ENCODE measurements at places on chromosomes 1 and 21.
A peak's percentile ranks its signal among the peaks of the same experiment; 100 is the strongest.

DNA sequence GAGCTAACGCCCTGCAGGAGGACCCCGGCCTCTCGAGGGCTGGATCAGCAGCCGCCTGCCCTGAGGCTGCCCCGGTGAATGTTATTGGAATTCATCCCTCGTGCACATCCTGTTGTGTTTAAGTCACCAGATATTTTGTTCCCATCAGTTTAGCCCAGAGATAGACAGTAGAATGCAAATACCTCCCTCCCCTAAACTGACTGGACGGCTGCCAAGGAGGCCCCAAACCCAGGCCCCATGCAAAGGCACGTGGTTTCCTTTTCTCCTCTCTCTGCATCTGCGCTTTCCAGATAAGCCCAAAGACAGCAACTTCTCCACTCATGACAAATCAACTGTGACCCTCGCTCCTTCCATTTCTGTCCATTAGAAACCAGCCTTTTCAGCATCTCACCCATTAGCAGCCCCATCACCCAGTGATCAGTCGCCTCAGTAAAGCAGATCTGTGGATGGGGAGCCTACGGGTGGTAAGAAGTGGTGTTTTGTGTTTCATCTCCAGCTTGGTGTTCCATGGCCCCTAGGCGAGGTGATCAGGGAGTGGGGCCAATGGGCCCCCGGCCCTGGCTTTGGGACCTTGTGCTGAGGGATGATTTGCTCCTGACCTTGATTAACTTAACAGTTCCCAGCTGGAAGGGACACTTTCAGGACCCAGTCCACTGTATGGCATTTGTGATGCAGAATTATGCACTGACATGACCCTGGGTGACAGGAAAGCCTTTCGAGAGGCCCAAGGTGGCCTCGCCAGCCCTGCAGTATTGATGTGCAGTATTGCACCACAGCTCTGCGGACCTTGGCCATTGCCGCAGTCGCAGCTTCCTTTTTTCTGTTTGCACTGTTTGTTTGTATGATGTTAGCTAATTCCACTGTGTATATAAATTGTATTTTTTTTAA, 5.2 kb downstream of the NPPA start:
- peak; percentile 51 for DNase-seq

GRCh38 chr1:73782901-73783300, 415.1 kb downstream of the LRRIQ3 start:
- no peak for DNase-seq

- DNase-seq = no peak
Measured at GRCh38 chr1:923991-924655, 400 bp downstream of the SAMD11 start.

DNA sequence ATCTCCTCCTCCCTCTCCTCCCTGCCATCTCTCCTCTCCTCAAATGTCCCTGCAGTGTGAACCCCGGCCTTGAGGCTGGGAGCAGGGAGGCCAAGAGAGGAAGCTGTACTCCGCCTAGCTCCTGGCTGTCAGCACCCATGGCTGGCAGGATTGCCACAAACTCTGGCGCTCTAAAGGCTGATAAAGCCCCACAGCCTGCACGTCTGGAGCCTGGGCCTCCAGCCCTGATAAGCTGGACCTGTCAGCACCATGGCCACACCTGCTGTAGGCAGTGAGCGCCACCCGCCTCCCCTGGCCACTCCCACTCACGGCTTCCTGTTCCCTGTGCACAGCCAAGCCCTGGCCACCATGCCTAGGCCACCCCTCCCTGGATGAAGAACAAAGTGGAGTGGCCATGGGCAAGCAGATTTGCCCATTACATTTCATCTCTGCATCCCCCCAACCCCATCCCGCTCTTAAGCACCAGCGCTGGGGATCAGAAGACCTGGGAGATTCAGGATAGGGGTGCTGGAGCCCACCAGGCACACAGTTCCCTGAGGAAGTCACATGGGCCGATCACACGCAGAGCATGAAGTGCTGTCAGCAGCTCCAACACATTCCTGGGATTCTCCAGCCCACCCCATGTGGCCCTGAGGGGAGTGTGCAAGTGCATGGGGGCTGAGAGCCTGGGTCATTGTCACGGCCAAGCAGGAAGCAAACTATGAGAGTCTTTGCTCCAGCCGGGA, 24.2 kb upstream of the NPPB start:
- DNase-seq = peak; percentile 93

DNA sequence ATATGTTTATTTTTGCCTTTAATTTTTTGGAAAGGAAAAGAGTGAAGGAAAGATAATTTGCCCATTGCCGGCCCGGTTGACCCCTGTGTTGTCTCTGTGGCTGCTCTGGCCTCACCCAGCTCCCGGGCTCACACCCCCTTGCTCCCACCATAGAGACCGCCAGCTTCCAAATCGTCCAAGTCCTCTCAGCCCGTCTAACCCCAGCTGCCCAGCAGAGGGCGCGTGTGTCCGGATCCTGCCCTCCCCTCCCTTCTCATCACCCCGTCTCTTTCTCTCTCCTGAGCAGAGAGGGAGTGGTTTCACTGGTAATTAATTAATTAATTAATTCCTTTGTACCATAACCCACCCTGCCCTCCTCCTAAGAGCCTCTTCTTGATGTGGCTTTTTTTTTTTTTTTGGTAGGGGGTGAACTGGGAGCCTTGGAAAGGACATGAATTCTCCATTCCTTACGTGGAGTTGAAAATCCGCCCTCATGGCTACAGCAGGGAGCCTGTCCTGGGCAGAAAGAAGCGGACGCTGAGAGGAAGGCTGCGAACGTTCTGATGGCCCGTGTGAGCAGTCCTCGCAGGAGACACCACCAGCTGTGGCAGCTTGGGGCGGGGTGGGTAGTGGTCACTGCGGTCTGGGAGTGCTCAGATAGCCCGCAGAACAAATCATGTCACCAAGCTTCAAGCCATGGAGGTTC, 45.9 kb downstream of the KIAA0040 start:
- peak; percentile 83 for DNase-seq

- DNase-seq = no peak
Measured at GRCh38 chr1:29410476-29410875, 174.2 kb downstream of the PTPRU start.

- no peak for DNase-seq
Measured at GRCh38 chr1:219085082-219085481, 88.6 kb upstream of the LYPLAL1 start.

DNA sequence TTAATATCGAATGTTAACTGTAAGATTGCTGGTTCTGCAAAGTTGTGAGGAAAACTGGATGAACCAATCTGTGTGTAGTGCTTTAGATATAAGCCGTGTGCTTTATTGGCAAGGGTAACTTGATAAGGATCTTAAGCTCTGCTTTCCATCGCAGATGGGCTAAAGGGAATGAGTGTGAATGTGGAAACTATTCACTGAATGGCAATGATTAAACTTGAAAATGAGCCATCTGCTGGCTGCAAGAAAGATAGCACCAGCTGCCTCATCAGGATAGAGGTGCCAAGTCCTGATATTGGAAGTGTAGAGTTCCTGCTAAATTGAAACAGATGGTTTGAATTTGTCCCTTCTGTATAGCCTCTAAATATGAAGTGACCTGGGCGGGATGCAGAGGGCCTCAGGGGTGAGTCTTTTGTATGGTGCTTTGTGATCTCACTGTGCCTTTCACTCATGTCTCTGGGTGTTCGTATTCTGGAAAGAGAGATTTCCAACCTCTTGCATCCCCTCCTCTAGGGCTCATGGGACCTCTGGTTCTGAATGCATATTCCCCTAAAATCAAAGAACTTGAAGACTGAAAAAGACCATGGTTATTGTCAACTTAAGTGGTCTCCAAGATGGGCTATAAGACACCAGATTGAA, 9.2 kb downstream of the FCRL3 start:
- DNase-seq = no peak

GRCh38 chr1:226110249-226111097, 48.0 kb downstream of the H3-3A start:
- peak; percentile 83 for DNase-seq

- no peak for DNase-seq
Measured at GRCh38 chr1:10187026-10187334, 23.4 kb upstream of the KIF1B start.

DNA sequence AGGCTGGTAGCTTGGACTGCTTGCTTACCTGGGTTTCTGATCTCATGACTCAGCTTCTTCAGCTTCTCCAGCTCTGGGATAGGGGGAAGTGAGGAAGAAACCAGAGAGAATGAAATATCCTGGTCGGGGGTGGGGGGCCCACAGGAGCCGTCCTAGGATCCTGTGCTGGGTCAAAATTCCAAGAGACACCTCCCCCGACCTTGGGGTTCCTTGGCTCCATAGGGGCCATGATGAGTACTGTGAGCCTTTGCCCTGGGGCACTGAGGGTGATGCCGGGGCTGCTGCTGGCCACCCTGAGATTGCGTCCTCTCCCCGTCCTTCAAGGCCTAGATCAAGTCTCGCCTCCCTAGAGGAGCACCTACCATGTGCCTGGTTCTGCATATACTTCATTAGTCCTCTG, 40.0 kb downstream of the MYOM3 start:
- DNase-seq = peak; percentile 14

- DNase-seq = no peak
Measured at GRCh38 chr1:107149946-107150345, 9.1 kb downstream of the NTNG1 start.

- DNase-seq = peak; percentile 63
Measured at GRCh38 chr1:116737020-116737854, 17.0 kb upstream of the CD2 start.

DNA sequence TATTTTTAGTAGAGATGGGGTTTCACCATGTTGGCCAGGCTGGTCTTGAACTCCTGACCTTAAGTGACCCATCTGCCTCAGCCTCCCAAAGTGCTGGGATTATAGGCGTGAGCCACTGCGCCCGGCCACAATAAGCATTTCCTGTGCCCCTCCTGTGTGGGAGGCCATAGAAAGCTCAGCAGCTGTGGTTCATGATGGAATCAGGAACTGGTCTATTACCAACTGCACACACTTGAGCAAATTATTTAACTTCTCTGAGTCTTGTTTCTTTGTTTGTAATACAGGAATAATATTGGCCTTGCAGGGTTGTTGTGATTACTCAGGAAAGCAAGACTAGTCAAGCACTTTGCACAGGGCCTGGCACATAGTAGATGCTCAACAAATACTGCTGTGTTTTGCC, 15.0 kb downstream of the RHBG start:
- no peak for DNase-seq

GRCh38 chr1:192654591-192655251, 18.8 kb downstream of the RGS13 start:
- DNase-seq = no peak

DNA sequence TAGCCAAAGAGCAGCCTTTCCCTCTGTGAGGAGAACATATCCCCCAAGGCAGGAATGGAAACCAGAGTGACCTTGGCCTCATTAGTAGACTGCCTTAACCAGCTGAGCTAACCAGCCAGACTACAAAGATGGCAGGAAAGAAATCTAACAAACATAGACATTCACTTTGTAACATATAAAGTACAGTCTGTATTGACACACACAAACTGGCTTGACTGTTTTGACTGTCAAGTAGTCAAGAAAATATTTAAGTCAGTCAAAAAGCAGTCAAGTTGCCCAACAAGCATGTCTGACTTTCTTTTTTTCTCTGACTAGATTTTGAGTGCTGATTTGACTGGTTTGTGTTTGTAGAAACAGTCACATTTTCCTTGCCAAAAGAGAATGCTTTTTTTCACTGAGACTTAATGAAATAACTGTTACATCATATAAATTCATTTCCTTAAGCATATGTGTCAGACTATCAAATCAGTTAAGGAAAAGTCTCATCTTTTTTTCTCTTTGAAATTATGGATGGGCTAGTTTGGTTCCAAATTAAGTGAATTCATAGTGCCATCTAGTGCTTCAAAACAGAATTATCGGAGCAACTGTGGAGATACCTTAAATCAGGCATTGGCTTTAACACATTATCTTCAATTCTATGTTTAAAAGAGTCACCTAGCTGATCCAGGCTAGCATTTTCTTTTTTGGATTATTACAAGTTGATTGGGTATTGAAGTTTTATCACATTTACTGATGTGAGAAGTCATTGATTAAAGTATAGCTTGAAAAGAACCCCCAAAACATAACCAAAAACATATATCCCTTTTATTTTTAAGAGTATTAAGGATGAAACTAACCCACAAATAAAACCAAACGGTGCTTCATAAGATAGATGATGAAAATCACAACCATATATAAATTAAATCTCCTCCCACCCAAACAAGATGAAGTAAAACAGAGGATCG, 75.0 kb downstream of the ATP6V1G3 start:
- DNase-seq = no peak

Measured in left ventricle myocardium superior (tissue), 1 donor.